ENCODE measurements at places on chromosomes 16 and 17.

GRCh38 chr17:11901931-11902330, 95.3 kb downstream of the ZNF18 start:
- DNase-seq = no peak

DNA sequence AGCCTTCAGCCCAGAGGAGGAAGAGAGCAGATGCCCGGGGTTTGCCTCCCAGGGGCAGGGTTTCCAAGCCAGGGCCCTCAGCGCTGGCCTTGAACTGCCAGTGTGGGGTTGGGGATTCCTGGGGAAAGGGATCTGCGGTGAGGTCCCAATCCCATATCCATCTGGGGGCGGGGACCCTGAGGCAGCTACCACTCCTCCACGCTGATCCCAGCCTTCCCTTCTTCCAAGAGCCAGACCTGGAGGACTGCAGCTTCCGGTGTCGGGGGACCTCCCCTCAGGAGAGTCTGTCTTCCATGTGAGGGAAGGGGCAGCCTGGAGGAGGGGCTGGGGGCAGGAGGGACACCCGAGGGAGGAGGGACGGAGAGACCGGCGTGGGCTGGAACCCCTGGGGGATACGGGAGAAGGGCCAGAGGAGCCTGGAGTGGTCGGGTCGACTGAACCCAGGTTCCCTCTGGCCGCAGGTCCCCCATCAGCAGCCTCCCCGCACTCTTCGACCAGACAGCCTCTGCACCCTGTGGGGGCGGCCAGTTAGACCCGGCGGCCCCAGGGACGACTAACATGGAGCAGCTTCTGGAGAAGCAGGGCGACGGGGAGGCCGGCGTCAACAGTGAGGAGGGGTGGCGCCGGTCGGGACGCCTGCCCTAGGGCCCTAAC, 10.7 kb upstream of the CISD3 start:
- DNase-seq = no peak

DNA sequence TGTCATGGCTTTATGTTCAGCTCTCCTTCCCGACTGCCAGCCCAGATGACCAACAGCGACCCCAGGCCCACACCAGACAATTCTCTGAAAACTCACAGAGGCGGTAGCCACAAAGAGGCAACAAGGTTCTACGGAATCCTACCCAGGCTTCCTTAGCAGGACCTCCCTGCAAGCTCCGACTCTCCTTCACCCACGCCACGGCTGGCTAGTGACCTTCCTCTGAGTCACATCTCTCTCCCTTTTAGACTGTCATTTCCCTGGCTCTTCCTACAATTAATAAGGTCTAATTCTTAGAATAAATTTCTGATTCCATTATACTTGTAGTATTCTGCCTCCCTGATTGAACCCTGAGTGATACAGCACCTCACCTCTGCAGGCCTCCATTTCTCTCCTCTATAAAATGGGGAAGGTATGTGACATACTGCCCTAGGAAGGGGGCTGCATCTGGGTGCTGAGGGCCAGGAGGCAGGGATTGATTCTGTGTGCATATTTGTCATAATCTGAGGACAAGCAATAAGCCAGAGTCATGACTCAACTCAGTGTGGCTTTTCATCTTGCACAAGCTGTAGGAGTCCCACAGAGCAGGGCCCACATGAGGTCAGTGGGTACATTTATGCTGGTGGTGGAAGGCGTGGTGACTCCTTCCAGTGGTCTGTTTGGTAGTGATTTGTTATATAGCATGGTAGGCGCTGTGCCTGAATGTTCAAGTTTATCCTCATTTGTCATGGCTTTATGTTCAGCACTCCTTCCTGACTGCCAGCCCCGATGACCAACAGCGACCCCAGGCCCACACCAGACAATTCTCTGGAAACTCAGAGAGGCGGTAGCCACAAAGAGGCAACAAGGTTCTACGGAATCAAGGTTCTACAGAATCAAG, 46.2 kb downstream of the SMPD3 start:
- no peak for DNase-seq

DNA sequence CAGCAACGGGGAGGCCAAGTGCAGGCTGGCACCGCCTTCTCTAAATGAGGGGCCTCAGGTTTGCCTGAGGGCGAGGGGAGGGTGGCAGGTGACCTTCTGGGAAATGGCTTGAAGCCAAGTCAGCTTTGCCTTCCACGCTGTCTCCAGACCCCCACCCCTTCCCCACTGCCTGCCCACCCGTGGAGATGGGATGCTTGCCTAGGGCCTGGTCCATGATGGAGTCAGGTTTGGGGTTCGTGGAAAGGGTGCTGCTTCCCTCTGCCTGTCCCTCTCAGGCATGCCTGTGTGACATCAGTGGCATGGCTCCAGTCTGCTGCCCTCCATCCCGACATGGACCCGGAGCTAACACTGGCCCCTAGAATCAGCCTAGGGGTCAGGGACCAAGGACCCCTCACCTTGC, 18.5 kb downstream of the NGFR start:
- DNase-seq = no peak

DNA sequence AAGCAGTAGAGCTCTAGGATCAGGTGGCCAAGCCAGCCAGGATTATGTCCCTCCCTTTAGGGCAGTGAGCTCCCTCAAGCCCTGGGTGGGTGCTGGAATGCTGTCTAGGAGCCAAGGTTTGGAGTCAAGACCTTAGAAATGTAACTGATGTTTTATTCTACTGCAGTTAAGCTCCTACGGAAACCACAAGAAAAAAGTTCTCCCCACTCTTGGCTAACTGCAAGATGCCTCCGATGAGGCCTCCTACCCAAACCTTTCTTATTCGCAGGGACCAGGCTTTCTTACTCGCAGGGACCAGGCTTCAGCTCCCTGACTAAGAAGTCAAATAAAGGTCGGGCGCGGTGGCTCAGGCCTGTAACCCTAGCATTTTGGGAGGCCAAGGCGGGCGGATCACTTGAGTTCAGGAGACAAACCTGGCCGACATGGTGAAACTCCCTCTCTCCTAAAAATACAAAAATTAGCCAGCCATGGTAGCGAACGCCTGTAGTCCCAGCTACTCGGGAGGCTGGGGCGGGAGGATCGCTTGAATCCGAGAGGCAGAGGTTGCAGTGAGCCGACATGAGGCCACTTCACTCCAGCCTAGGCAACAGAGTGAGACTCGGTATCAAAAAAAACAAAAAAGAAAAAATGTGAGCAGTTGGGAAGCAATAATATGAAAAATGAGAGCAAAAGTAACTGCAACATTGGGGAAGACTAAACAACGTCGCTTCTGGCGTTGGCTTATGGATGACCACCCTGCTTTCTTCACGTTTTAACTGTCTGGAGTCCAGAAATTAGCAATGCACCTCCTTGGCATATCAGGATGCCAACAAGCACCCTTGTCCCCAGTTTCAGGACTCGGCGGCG, 31.7 kb upstream of the ARL4D start:
- DNase-seq = no peak

GRCh38 chr17:47946929-47947397, 5.6 kb downstream of the PNPO start:
- no peak for DNase-seq

DNA sequence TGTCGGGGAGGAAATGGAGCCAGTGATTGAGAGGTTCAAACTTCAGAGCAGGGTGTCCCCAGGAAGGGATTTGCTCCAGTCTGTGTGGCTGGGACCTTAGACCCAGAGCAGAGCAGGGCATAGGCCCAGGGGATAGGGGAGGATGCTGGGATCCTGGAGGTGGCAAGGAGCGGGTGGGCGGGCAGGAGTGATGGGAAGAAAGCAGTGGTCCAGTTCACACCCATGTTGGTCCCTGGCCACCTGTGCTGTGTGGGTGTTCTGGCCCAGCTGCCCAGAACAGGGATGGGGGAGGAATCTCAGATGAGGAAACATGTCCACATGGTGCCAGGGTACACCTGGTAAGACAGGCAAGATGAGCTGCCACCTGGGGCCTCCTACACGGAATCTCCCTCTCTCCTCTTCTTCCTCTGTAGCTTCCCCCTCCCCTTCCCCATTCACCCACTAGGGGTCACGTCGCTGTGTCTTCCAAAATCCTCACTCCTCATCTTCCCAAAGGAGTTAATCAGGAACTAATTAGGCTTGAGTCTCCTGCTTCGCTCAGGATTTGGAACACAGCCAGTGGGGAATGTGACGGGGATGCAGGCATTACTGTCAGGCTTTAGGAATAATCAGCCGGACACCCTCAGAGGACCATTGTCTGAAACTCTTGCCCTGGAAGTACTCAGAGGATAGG, 2.3 kb downstream of the BEAN1 start:
- DNase-seq = no peak

- no peak for DNase-seq
Measured at GRCh38 chr16:25040543-25040942, 25.4 kb upstream of the ARHGAP17 start.

DNA sequence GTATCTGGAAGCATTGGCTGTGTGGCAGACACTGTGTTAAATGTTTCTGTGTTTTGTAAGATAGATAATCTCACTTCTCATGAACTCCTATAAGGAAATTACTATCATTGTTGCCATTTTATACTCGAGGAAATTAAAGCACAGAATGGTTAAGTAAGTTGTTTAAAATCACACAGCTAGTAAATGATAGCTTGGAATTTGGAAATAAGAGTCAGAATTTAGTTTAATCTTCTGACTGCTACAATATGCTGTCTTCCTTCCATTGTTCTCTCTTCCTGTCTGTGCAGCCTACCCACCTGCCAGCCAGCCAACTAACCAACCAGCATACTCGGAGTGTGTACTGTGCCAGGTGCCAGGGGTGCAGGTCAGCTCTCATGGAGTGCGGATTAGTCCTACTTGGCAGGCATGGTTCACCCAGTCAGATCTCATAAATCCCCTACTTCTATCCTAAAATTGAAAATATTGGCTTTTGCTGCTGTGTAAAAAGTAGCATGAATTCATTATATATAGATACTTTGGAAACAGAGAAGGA, 79.9 kb upstream of the LGALS9 start:
- no peak for DNase-seq

- no peak for DNase-seq
Measured at GRCh38 chr16:72198021-72198711, 26.2 kb upstream of the PMFBP1 start.

GRCh38 chr16:57764341-57765159, 29.0 kb downstream of the KATNB1 start:
- no peak for DNase-seq

DNA sequence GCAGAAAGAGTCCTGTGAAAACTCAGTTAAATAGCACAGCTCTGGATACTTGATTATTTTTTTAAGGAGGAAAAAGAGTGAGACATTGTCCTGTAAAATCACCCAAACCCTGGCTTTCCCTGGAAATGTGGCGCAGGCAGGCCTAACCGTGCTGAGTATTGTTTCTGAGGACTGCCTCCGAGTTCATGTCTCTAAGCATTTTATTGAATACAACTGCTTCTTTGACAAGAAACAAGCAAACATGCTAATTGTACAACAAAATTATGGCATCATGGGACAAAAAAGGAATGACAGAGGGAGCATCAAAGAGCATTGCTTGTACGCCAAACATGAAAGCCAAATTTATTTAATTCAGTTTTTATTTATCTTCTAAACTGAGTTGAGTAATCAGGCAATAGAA, 64.5 kb upstream of the HSBP1 start:
- DNase-seq = no peak

DNA sequence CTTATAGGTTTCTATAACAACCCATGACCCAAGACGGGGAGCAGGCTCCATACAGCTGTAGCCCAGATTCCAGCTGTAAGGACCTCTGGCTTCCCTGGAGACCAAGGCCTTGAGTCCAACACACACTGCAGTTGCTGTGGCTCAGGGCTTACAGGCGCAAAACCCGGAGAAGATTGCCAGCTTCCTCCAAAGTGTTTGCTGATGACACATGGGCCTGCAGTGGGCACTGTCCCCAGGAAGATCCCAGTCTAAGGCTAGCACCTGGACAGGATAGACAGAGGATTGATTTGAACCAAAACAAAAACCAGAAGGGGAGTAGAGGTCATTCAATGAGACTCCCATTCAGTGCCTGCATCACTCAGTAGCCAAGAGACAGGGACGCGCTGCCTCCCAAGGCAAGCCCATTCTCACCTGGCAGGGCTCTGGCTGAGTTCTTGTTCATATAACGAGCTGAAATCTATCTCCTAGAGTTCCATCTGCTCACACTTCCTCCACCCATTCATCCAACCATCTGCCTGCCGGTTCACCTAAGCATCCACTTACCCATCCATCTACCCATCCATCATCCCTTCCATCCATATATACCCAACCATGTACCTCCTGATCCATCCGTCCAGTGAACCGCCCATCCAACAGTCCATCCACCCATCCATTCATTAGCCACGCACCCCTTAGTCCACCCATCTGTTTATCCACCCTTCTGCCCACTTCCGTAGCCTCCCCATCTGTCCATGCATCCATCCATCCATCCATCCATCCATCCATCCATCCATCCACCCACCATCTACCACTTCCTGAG, 10.2 kb downstream of the RAB11FIP4 start:
- no peak for DNase-seq

DNA sequence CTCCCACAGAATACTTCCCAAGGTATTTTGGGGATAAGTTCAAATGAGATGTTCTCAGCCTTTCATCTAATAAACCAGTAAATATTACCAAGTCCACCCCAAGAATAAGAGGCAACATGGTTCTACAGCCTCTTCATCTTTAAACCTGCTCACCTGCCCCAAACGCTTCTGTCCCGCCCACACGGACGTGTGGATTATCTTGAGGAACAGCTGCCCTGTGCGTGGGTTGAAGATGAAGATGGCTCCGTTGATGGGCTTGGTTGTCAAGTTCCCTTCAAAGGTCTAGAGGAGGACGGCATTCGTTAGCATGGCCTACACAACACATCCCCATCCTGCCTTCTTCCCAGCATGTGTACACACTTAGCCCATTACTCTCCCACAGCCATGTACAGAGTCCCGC, 8.4 kb upstream of the RILP start:
- DNase-seq = no peak

DNA sequence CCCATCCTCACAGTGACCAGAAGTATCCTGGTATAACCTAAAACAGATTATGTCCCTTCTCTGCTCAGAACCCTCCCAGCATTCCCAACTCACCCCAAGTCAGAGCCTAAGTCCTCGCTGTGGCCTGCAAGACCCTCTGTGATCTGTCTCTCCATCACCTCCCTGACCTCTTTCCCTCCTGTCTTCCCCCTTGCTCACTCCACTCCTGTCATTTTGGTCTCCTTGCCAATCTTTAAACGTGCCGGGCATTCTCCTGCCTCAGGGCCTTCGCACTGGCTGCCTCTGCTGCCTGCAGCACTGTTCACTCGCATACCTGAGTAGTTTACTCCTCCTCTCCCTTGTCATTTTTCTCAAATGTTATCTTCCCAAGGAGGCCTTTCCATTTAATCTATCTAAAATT, 97.7 kb downstream of the GSG1L start:
- DNase-seq = no peak

DNA sequence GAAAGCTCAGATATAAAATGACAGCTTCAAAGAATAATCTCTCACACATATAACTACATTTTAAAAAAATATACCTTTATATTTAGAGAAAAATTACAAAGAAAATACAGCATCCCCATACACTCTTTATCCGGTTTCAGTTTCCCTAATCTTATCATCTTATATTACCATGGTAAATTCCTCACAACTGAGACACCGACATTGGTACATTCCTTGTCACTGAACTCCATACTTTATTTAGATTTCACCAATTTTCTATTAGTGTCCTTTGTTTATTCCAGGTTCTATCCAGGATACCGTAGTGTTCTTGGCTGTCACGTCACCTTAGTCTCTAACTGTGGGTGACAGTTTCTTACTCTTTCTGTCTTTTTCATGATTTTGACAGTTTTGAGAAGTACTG, 22.0 kb upstream of the ABCA10 start:
- no peak for DNase-seq

GRCh38 chr16:75219838-75220237, 1.1 kb downstream of the CTRB1 start:
- DNase-seq = no peak
